ENCODE measurements at places on chromosomes 5 and 9. TPM values are rescaled to one million over a fixed set of nuclear protein-coding genes. Genes with fewer than 3 reads are reported as not detected.

DNA sequence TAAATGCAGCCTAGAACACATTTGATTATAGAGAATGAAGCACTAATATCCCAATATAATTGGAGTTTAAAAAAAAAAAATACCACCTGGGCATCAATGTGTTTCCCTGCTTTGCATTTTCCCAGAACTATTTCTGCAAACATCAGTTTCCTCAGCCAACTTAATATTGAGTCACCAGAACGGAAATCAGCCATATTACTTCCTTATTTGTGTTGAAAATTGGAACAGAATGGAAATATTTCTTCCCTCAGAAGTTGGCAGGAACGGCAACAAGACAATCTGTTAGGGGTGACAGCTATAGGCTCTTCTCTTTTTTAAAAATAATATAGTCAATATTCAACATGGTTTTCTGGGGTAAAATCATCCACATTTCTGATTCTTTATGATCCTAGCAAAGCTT, 4.0 kb downstream of the MFAP3 start:
- DNase-seq, result no peak

DNA sequence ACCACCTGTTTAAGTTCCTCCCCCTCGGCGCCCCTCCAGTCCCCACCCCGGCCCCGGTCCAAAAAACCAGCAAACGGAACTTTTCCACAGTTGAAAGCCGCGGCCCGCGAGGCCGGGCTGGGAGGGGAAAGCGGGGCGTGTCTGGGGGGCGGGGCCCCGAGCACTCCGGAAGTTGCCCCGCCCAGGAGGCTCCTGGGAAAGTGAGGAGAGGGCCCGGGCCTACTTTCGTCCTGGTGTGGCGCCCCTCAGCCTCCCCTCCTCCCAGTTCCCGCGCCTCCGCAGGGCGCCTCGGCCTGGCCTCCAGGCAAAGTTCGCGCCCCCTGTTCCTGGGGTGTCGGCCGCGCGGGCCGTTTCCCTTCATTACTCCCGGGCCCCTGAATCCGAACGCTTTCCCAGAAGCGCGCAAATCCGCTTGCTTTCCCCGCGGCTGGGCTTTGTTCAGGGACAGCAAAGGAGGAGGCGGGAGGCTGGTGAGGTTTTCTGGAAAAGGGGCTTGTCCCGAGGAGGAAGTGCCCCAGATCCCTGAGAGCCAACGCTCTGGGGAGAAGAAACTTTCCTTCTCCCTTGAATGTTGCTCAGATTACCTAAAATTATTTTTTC, 4.5 kb upstream of the DMRT3 start:
- no peak for DNase-seq

GRCh38 chr9:88873635-88874034, 117.6 kb upstream of the S1PR3 start:
- DNase-seq, result no peak

DNA sequence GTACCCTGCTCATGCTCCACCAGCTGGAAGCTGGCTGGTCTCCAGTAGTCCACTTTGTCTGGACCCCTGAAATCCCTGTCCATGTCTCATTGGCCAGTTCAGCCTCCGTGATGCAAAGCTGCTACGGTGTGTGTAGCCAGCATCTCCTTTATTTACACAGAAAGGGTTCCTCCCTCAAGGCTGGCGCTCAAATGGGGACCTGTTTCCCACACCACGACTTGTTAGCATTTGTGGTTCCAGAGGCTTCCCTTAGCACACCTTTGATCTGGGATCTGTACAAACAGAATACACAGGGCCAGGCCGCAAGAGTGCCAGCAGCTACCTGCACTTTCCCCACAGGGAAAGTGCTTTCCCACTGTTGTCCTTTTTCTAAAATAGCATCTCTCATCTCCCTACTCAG, 5.7 kb upstream of the SMU1 start:
- no peak for DNase-seq

DNA sequence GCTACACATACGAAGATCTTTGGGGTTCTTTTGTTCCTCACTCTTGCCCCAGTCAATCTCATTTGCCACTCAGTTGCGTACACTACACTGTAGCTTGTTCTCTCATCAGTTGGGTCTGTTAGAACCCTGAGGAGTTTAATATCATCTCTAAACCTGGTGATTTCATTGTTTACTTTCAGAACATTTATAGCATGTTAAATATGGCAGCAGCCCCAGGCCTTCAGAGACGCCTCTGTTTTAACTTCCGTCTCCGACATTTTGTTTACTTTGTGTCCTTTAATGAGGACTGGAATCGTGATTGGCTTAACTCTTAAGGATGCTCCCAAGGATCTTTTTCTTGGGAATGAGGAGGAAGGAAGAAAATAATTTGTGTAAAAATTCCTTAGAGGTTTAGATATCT, 510.1 kb downstream of the NR2F1-AS1 start:
- DNase-seq, result no peak

DNA sequence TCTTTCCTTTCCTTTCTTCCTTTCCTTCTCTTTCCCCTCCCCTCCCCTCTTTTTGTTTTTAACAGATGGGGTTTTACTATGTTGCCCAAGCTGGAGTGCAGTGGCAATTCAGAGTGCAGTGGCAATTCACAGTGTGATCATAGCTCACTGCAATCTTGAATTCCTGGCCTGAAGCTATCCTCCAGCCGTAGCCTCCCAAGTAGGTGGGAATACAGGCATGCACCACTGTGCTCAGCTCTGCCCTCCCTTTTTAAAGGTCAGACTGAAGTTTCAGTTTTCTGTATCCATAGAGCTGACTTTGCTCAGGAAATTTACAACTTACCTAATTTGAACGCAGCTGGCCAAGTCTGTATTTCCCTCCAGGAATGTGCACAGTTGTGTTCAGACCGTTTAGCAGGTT, 696 bp downstream of the CCL28 start:
- no peak for DNase-seq

GRCh38 chr5:124876566-124876965, 130.1 kb upstream of the ZNF608 start:
- DNase-seq, result no peak

DNA sequence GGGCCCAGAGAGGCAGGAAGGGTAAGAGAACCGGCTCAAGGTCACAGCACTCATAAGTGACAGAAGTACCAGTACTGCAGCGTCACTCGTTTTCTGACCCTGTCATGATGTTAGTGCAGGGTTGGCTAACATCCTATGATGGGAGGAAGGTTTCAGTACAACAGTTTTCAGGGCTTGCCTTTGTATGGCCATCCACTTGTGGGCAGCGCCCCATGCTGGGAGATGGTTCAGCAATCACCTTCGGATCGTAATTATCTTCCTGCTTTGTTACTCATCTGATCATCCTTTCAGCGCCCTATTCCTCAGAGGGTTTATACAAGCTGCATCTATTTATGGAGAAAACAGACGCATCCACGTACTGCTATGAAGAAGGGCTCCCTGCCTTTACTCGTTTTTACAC, 2.4 kb downstream of the MAP1B start:
- no peak for DNase-seq

DNA sequence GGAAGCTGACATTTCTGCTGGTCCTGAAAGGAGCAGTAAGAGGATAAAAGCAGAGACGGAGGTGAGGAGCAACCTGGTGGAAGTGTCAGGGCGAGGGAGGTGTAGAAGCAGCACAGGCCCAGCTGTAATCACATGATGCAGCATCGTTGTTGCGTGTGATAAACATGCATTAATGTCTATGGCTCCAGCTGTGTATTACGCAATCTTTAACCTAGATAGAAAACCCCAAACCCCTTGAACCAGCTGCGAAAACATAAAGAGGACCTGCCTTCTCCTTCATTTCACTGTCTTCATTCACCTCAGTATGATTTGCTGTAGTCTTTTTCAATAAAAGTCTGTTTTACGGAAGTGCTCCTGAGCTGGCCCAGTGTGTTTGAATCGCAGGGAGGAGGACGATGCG, 162.9 kb downstream of the NTRK2 start:
- no peak for DNase-seq

DNA sequence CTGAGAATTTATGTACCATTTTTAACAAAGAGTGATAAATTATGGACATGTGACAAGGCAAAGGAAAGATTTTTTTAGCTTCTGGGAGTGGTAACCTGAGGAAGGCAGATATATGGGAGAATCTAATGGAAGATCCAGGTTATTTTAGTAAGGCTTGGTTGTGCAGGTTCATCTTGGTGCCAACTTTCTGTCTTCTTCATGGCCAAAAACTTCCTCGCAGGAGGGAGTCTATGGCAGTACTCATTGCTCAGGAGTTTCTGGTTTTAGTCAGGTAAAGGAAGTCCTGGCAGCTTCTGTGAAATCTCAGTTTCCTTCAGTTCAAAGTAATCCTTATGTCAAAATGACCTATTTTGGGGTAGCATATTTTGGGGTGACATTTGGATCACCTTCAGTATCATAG, 248.3 kb upstream of the KCNN2 start:
- DNase-seq, result no peak

GRCh38 chr5:133644000-133644865, 31.9 kb upstream of the FSTL4 start:
- DNase-seq, result no peak

DNA sequence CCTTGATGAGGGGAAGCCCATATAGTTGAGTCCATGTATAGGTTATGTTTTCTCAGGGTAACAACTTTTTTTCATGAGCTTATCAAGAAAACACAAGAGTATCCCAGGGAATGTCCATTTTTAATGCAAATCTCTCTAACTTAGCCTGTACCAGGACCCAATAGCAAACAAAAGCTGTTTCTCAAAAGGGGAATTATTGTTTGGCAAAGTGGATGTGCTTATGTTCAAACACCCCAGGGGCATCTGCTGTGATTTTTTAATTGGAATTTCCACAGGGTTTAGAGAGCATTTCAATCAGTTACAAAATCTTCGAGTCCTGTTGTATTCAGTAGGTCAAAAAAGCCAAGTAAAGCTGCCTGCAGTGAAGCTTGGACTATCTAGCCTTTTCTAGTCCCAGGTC, 33.4 kb upstream of the CSNK1G3 start:
- DNase-seq, result no peak

DNA sequence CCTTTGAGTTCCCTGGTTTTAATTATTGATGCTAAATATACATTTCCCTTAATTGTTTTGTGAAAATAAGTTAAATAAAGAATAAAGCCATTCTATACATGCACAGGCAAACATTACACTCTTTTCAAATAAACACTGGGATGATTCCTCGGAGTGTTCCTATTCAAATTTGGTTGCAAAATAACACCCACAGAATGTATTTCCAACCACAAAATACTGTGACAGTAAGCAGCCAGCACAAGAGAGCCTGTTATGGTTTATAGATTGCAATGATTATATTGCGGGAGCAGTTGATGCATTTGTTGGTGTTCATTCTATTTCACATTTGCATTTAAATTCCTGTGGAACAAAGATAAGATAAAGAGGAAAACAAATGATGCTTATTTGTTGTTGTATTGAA, 632.6 kb upstream of the WWC1 start:
- DNase-seq, result no peak

- no peak for DNase-seq
Measured at GRCh38 chr9:8284884-8285283, 485.3 kb upstream of the DMAC1 start.

SLF1 gene
- polyA plus RNA-seq, result 2.1 TPM

Data from urinary bladder (tissue), 4 donors.